ENCODE measurements at places on chromosomes 11 and 22. TPM values are rescaled to one million over a fixed set of nuclear protein-coding genes. Genes with fewer than 3 reads are reported as not detected.

RFPL1 gene
- polyA plus RNA-seq = 0.44 TPM

HTR3B gene
- not detected for polyA plus RNA-seq

KDM4E gene
- polyA plus RNA-seq = 0.09 TPM

POU2AF3 gene
- 2.3 TPM for polyA plus RNA-seq

SPTY2D1 gene
- polyA plus RNA-seq = 18.2 TPM

PTH gene
- not detected for polyA plus RNA-seq

Measured in muscle of back (tissue), 13 donors.